ENCODE measurements at places on chromosomes 7 and 10.

DNA sequence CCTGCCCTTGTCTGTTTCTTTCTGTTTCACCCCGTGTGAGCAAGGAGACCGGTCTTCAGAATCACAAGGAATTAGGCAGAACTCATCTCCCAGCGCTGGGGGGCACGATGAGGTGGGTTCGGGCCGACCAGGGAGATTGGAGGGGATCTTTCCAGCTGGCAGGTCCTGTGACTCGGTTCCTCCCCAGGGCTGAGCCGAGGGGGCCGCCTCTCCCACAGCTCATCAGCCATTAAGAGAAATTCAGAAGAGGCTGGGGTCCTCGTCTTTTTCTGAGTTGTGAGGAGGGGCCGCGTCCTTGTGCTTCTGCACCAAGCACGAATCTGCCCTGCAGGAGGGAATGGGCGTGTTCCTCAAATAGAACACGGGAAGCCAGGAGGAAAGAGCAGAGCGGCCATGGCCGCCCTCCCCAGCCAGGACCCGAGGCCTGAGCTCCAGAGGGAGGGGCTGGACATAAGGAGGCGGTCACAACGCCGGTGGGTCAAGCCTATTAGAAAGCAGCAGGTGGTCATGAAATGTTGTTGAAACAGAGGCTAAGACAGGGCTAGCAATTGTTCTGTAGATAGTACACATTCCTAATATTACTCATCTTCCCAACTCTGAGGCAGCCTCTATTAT lies 125.3 kb downstream of the ADARB2 start:
- no peak for DNase-seq

GRCh38 chr10:123132576-123133477 lies 2.9 kb upstream of the HMX3 start:
- peak; percentile 24 for DNase-seq

DNA sequence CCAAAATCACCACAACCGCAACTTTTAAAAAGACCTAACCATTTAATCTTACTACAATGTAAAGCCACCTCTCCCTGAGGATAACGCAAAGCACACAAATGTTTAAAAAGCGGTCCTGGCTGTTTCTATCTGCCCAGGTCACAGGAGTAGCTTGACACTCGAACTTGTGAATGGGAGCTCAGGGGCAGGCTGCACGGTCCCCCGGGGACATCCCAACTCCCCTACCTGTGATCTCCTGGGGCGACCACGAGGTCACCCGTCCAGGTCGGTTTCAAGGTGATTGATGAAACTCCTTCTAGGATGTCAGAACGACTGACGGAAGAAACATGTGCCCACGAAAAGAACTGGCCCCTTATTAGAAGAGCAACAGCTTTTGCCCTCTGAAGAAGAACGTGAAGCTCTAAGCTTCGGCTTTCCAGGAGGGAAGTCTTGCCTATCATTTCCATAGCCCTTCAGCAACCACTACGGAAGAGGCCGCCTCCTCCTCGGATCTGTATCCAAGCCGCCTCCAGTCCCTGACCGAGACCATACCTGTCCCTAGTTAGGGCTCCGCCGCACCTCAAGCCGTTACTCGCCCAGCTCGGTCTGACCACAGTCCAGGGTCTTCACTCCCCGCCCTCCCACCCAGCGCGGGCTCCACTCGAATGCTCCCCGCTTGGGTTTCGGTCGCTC lies 459 bp downstream of the CYCS start:
- DNase-seq, result no peak

DNA sequence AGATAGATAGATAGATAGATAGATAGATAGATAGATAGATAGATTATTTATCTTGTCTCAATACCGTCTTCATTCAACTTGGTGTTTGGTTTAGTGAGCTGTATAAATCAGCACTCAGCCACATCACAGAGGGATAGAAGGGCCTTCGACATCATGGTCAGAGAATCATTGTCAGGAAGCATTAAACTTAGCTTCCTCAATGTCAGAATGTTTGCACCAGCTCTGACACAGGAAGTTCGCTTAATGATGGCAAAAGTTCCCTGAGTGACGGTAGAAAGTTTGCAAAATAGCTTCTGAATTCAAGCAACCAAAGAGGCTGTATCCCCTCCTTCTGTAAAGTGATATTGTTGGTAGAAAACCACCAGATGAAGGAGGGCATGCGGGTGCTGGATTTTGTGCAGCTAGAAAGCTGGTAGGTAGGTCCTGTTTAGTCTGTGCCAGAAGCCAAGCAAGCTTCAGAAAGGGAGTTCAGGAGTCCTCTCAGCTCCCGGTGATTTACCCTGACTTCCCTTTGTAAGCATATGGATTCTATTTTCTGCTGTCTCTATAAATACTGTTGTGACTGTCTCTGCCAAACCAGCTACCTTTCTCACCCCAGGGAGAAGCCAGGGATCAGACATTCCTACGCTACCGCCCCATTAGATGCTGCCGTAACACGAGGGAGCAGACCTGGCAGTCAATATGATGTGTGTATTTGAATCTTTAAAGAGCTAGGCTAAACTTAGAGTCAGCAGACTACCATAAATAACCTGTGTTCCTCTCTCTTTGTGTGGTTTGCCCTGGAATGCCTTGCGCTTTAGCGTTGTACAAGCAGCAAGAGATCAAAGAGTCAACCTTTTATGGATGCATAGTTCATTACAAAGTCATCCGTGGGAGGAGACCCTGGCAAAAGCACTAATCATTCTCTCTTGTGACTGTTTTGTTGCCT lies 200.5 kb upstream of the KIAA1217 start:
- no peak for DNase-seq

DNA sequence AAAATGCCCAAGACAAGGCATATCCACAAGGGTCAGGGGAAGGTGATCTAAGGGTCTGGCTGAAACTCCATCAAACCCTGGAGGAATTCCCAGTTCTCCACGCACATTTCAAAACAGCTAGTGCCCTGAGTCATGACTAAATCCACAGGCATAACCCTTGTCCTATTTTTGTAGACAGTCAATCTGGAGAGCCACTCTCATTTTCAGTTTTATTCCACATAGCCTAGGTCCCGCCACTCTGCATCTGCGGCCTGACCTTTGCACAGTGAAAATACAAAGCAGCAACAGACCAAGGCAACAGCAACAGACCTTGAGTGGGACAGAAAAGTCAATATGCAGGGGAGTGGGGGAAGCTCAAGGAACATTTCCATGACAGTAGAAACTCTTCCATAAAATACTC lies 201.4 kb upstream of the NPVF start:
- no peak for DNase-seq

- no peak for DNase-seq
These were observed 303.7 kb downstream of the BAMBI start for GRCh38 chr10:28981007-28981406.

GRCh38 chr7:1237704-1238255 lies 5.1 kb downstream of the UNCX start:
- no peak for DNase-seq

DNA sequence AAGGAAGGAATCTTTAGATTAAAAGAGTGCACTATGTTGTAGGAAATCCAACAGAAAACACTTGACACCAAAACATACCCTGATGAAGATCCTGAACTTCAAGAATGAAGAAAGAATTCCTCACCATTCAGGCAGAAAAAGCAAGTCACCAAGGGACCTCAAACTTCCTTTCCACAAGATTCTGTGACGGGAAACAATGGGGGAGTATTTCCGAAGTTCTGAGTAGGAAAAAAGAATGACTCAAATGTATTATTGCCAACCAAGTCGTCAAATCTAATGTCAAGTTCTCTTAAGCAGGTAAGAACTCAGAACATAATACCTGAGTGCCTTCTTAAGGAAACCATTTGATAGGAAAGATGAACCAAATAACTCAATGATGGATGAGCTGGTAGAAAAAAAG lies 44.7 kb upstream of the MTURN start:
- no peak for DNase-seq

GRCh38 chr7:55536619-55537457 lies 35.5 kb downstream of the VOPP1 start:
- no peak for DNase-seq

DNA sequence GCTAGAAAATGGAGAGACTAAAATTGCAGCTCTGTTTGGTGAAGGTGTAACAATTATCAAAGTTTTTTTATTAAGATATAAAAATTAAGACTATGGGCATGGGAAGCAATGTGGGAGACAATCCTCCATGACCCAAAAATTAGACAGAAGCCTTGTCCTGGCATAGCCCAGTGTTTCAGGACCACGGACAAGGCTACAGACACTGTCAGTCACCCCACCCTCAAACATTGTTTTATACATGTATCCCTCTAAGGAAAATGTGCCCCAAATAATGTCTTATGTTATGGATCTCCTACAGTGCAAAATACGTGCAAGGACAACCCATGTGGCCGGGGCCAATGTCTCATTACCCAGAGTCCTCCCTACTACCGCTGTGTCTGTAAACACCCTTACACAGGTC lies 24.0 kb downstream of the HABP2 start:
- DNase-seq, result no peak

GRCh38 chr10:126519992-126520391 lies 131.7 kb upstream of the ADAM12 start:
- no peak for DNase-seq

Measured in NCI-H2107 (cell line).